ENCODE measurements at places on chromosomes 16 and 17.

GRCh38 chr16:73846007-73846330 is 450.6 kb upstream of the PSMD7 start:
- no peak for DNase-seq

DNA sequence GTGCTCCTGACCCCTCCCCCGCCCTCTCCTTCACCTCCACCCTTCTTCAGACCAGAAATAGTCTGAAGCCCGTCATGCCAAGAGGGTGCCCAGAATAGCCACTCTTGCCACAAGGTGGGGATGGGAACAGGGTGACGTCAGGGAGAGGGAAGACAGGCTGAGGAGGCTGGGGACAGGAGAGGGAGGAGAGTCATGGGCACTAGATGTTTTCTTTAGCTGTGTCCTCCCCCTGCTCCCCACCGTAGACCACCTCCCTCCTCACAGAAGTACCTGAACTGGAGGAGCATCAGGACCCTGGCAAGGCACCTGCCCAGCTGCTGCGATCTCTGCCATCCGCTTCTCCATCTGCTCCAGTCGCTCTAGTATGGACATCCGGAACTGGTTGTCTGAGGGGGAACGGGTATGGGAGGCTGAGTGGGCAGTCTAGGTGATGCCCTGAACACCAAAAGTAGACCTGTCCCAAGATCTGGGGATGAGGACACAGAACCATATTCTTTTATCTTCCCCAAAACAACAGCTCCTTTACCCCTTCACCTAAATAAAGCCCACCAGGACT is 6.6 kb upstream of the SPAG7 start:
- no peak for DNase-seq

GRCh38 chr17:39648616-39649366 is 11.8 kb downstream of the STARD3 start:
- DNase-seq = no peak

- no peak for DNase-seq
These were observed 5.8 kb downstream of the SLC5A2 start for GRCh38 chr16:31488468-31489297.
